ENCODE measurements at places on chromosomes 4 and X.

GRCh38 chr4:167233685-167234315 is 494 bp downstream of the SPOCK3 start:
- no peak for DNase-seq

- DNase-seq = peak; percentile 48
These were observed 25.7 kb downstream of the SEPTIN6 start for GRCh38 chrX:119667111-119667878.

DNA sequence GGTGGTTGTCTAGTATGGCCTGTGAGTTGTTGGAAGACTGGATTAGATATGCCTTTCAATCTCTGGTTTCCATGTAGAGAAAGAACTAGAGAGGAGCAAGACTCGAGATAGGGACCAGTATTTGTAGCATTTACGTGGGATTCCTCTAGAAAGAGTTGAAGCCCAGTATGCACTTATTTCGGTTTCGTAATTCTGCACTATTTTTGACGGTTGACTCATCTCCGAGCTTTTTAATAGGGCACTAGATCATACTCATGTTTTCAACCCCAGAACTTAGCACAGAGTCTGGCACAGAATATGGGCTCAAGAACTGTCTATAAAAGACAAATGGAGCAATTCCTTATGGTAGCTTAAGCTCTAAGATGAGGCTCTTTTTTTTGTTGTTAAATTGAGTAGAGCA is 15.7 kb downstream of the HELT start:
- no peak for DNase-seq

DNA sequence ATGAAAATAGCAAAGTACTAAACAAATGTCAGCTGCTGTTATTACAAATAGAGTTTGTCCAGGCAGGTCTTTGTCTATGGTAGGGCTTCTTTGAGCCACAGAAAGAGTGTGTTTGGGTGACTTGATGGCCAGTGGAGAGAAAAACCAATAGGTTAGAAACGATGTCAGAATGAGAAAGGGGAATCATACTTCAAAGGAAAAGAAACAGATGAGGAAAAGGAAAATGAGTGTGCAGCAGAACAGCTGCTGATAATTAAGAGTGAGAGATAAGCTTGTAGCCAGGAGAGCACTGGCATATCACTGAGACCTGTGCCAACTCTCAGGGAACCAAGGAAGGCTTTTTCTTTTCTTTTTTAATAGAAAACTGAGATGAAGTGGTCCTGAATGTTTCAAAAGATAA is 257.2 kb downstream of the ARHGAP24 start:
- no peak for DNase-seq

GRCh38 chr4:179112441-179113170 is 1670.4 kb upstream of the AGA start:
- DNase-seq = no peak

- no peak for DNase-seq
These were observed 44.9 kb downstream of the CXCL1 start for GRCh38 chr4:73914071-73914470.

GRCh38 chr4:143337600-143338287 is 1.1 kb downstream of the GAB1 start:
- no peak for DNase-seq

DNA sequence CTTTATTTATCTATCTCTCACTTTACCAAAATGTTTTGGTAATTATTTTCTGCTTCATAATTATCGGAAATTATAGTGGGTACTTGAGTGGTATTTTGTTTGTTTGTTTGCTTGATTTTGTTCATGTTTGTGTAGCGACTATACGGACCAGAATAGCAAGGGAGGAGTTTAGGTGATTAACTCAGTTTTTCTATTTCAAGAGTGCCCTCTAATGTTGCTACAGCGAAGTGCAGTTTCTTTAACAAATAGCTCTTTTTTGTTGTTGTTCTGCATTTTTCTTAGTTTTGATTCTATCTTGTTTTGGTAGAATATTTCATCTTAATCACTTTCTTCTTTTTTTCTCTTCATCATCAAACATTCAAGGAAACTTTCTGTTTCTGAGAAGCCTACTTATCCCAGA is 40.8 kb upstream of the QRFPR start:
- no peak for DNase-seq

DNA sequence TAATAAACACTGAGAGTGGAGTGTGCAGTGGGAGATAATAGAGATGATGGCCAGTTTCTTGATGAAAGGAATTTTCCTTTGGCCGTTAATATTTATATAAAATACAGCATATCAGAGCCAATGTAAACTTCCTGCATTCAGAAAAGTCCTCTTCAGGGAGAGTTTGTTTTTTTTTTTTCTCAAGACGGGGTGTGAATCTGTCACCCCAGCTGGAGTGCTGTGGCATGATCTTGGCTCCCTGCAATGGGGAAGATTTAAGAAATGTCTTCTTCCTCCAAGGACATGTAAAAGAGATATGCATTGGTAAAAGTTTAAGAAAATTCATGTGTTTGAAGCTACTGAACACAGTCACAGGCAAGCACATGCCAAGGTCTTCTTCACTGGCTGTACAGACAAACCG is 25.4 kb upstream of the TBC1D9 start:
- no peak for DNase-seq

DNA sequence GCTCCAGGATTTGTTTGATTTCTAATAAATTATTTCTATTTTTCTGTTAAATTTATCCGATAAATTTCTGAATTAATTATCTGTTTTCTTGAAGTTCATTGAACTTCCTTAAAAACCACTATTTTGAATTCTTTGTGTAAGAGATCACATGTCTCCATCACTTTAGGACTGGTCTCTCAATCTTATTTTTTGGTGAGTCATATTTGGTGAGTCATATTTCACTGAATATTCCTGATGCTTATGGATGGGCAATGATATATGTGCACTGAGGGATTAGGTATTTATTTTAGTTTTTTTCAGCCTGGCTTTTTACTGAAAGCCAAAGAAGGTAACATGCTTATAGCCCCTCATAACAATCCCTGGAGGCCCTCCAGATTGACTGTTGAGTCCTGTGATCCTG is 48.5 kb upstream of the IL15 start:
- DNase-seq = no peak
